Stimulated activated CD4-positive, alpha-beta T cell treated with anti-CD3 and anti-CD28 coated beads, Interleukin-4, amount 100 ng/mL, for 24 hours (primary cell): ENCODE measurements at places on chromosomes 13 and 19.

- DNase-seq, result no peak
These were observed 11.3 kb downstream of the MYO9B start for GRCh38 chr19:17086834-17087233.

- no peak for DNase-seq
These were observed 389.9 kb upstream of the PCDH9 start for GRCh38 chr13:67619995-67620380.

GRCh38 chr19:32773126-32773525 is 53.6 kb downstream of the TDRD12 start:
- DNase-seq, result no peak

DNA sequence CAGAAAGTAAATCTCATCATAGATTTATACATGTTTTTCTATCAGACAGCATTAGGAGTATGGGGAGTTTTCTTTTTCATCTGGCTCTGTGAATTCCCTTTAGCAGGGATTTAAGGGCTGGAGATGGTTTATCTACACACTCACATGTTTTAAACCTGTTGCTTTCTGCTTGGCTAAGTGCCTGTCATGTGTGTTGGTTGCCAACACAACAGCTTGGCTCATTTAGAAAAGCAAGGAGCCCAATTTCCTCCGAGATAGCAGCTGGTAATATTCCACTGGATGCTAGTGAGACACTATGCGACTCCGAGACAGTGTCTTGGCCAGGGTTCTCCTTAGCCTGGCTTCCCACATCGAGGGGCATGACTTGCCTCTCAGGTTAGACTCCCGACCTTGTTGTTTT is 83.3 kb downstream of the KLF5 start:
- no peak for DNase-seq

- no peak for DNase-seq
These were observed 150.5 kb downstream of the COL4A1 start for GRCh38 chr13:110156301-110157049.

DNA sequence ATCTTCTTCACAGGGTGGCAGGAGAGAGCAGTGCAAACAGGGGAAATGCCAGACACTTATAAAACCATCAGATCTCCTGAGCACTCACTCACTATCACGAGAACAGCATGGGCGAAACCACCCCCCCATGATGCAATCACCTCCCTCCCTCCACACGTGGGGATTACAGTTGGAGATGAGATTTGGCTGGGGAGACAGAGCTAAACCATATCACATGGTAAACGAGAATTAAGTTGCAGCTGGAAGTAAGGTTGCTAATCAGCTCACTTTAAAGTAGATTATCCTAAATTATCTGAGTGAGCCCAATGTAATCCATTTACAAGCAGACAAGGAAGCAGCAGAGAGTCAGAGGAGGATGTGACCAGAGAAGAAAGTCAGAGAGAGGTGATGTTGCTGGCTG is 102.2 kb upstream of the IPO5 start:
- DNase-seq, result no peak

GRCh38 chr19:2588081-2588777 is 112.3 kb downstream of the GADD45B start:
- DNase-seq, result no peak

- DNase-seq, result no peak
These were observed 17.7 kb downstream of the ZNF829 start for GRCh38 chr19:36898422-36898821.

DNA sequence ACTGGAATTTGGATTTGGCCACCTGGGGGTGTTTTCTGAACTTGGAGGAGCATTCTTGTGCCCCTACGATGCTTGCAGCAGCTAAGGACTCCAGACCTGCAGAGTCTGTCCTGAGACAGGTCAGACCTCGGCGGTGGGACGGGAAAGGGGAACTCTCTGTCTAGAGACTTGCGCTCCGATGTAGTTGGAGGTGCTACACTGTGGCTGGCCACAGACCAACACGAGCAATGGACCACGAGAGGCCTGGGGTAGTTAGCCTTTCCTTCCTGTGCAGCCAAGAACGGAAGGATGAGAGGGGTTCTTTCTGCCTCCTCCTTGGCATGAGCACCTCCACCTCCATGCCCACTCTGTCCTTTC is 5.9 kb upstream of the GRAMD1A start:
- no peak for DNase-seq

- no peak for DNase-seq
These were observed 33.2 kb downstream of the CCL25 start for GRCh38 chr19:8085598-8086408.

- DNase-seq, result no peak
These were observed 156.9 kb upstream of the ZNF536 start for GRCh38 chr19:30215248-30215647.

DNA sequence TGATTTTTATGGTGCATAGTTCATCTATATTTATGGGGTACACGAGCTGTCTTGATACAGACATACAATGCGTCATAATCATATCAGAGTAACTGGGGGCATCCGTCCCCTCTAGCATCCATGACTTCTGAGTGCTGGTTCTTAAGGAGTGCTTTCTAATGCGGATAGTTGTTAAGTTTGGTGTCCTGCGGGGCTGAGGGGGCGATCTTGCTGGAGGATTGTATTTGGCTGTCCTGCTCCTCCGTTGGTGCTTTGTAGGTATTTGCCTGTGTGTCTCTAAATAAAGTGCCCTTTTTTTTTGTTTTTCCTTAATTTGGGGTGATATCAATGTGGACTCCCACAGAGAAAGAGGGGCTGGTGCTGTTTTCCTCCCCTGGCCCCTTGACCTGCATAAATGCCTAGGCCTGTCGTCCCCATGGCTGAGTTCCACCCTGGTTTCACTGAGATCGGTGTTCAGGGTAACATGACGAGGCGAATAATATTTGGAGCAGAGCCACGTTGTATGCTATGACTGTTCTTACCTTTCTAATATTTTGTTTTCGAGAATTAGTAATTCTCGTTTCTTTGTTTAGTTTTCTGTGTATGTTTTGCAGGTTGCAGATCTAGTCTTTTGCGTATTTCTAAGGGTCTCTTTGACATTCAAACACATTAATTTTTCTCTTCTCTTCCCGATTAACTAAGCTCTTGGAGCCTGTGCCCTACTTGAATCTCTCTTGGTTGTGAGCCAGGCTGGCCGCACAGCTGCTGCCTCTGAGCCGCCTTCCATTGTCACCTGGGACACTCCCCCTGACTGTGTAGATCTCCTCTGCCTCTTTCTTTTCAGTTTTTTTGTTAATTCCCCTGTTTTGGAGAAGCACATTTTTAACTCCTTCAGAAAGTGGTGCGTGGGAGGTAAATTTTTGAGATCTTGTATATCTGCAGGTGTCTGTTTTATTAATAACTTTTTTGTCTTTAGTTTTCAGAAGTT is 100.3 kb downstream of the ARHGEF7 start:
- no peak for DNase-seq

DNA sequence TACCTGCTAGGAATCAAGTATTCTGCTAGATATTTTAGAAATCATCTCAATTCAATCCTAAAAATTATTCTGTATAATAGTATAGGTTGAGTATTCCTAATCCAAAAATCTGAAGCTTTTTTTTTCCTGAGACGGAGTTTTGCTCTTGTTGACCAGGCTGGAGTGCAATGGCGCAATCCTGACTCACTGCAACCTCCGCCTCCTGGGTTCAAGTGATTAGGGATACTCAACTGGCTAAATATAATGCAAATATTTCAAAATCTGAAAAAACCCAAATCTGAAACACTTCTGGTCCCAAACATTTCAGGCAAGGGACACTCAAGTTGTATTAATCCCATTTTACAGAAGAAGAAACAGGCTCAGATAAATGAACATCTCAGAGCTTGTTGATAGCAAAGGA is 17.2 kb upstream of the USPL1 start:
- DNase-seq, result no peak

GRCh38 chr19:30669329-30670010 is 297.3 kb downstream of the ZNF536 start:
- DNase-seq, result peak; percentile 56

DNA sequence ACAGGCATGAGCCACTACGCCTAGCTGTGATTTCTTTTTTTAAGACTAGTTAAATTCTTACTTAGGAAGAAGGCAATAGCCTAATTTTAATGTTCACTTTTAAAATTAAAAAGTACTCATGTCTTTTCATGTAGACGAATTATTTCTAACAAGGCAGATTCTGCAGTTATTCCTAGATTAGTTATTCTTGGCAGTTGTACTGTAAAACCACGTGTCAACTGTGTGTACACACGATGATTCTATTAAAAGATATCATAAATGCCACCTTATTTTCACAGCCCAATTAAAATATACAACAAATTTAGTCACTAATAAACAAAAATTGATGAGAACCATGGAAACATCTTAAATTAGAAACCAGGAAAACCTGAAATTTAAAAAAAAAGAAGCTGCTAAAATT is 10.6 kb upstream of the FOXO1 start:
- no peak for DNase-seq

GRCh38 chr19:19213426-19214158 is 1.8 kb downstream of the NCAN start:
- no peak for DNase-seq

DNA sequence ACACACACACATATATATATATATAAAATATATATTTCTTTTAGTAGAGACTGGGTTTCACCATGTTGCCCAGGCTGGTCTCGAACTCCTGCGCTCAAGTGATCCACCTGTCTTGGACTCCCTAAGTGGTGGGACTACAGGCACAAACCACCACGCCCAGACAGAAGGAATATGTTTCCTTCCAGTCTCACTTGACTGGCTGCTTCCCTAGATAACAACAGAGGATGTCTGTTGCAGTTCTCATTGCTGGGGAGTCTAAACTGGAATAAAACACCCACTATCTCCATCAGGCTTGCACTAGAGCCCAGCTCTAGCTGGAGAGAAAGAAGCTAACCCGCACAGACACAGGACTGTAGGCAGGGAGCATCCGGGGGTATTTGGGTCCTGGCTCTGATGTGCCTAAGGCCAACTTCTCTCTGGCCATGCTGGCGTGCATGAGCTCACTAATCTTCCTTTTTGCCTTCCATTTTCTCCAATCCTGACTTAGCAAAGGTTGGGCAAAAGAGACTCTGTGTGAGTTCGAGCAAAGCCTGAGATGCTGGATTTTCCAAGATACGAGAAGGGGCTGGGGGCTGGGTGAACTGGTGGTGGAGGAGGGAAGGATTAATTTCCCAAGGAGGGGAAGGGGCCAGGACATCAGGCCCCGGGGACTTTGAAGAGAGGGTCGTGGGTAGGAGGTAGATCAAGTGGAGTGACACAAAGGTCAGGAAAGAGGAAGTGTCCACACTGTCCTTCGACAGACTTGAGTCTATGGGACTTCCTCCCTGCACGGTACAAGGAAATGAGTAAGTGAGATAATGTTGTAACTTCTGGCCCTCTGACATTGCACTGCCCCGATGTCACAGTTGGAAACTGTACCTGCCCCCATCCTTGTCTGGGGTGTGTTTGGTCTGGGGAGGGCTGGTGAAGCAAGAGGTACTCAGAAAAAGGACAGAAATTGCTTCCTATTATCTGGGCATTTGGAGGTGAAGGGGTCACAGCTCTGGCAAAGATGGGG is 22.5 kb upstream of the ALOX5AP start:
- DNase-seq, result no peak

- DNase-seq, result no peak
These were observed 5.2 kb downstream of the FRY start for GRCh38 chr13:32036757-32037156.

- peak; percentile 58 for DNase-seq
These were observed 6.9 kb downstream of the RAB8A start for GRCh38 chr19:16118489-16119033.

- no peak for DNase-seq
These were observed 86.2 kb downstream of the TEX29 start for GRCh38 chr13:111406636-111407035.
